ENCODE measurements at places on chromosomes 12 and 14.

- no peak for DNase-seq
These were observed 68.1 kb downstream of the CRADD start for GRCh38 chr12:93745286-93745685.

- no peak for DNase-seq
These were observed 602.9 kb downstream of the TMEM121 start for GRCh38 chr14:106129274-106129673.

DNA sequence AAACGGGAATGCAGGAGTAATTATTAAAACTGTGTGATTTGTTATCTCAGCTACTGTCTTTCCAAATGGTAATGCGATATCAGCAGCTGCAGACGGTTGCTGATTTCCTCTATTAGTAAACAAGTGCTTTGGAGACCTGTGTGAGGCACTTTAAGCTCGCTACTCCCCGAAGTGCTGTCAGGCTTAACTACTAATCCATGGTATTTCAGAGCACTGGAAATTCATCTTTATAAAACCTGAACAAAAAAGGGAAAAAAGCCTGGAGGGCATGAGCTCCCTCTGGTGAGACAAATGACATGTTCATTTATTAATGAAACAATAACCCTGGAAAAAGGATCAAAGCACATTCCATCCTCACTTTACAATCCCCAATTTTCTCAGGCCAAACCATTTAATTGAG, 143.6 kb upstream of the OTX2 start:
- DNase-seq: no peak

- no peak for DNase-seq
These were observed 21.9 kb downstream of the ZNF891 start for GRCh38 chr12:133108150-133108549.

- peak; percentile 54 for DNase-seq
These were observed 172.3 kb upstream of the ATXN7L3B start for GRCh38 chr12:74365178-74365964.

DNA sequence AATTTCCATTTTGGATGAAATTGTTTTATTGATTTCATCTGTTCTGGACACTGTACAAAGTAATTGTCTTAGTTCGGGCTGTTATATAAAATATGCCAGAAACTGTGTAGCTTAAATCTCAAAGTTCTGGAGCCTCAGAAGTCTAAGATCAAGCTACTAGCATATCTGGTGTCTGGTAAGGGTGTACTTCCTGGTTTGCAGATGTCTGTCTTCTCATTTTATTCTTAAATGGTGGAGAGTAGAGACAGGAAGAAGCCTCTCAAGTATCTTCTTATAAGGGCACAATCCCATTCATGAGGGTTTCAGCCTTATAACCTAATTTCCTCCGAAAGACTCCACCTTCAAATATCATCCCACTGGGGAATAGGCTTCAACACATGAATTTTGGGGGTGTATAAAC, 51.3 kb downstream of the MON2 start:
- no peak for DNase-seq

GRCh38 chr12:2319737-2320506, 267.1 kb downstream of the CACNA1C start:
- DNase-seq: peak; percentile 43

Measured in M059J (cell line).